CD8-positive, alpha-beta T cell (primary cell): ENCODE measurements at places on chromosomes 3 and 15.

DNA sequence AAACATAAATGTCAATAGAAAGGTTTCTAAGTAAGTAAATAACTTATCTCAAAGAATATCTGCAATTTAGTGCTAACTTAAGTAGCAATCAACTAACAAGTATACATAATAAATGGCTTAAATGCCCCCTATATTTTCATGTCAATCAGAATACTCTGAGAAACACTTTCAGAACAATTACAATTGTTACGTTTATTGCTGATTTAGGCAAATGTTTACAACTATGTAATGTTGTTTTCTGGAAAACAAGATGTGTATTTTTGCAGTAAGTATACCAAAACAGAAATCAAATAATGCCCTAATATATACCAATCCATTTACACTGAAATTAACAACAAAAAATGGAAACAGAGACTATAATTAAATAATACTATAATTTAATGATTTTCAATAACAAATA, 13.2 kb downstream of the TUBGCP5 start:
- DNase-seq = no peak

GRCh38 chr3:82643948-82644347, 882.5 kb upstream of the GBE1 start:
- no peak for DNase-seq

DNA sequence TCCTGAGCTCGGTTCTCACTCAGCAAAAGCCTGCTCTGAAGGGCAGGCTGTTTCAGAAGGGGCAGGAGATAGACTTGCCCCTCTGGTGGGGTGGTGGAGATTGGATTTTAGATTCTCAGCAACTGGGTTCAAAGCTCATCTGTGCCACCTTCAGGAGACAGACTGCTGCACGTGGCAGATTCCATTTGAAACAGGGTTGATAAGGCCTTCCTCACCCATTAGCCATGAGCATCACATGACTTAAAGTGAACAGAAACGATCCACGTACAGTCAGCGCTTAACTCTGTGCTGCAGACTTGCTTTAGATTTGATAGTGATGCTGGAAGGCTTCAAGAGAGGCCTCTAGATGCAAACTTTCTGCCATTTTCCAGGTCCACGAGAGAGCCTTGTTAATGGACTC, 35.0 kb upstream of the MGLL start:
- DNase-seq = no peak

- DNase-seq = no peak
Measured at GRCh38 chr3:52121464-52121805, 32.8 kb downstream of the POC1A start.

DNA sequence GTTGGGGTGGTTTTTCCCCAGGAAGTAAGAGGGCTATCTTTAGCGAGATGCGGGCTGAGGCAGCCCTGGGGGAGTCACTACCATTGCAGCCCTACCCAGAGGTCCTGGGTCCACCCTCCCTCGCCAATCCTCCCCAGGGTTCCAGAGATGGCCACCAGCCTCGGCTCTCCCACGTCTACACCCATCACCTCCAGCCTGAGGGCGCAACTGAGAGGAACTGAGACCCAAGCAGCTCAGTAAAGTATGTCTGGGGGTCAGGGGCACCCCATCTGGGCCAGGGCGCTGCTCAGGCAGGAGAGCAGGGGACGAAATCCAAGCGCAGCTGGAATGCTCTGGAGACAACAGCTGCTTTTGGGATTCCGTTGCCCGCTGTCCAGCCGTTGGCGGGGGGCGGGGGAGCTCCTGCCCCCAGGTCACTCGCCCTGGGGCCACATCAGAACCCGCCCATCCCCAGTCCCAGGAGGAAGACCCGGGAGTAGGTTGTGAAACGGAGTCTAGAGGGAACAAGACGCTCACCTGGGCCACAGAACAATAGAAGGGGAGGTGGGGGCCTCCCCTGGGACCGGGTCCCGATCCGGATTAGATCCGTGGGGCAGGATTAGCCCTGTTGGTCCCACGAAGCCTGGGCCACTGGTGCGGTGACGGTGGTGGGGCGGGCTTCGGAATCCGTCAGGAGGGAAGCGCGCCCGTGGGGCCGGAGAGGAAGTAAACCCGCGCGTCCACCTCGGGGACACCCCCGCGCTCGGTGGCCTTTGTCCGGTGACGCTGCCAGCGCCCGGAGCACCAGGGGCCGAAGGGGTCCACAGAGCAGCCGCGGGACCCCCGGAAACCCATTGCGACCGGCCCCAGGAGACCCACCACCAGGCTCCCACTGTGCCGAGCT, 1.4 kb upstream of the NDUFAF3 start:
- DNase-seq = no peak

- no peak for DNase-seq
Measured at GRCh38 chr3:134374105-134374790, at the start of gene AMOTL2. Gene AMOTL2 (minus strand): TSS chr3:134374447. CDS start chr3:134371433, 3,014 bp downstream.

GRCh38 chr15:75517233-75517632, 61.9 kb downstream of the PTPN9 start:
- DNase-seq = no peak

GRCh38 chr3:100630664-100631063, 21.3 kb downstream of the ADGRG7 start:
- no peak for DNase-seq

- no peak for DNase-seq
Measured at GRCh38 chr3:52333869-52334557, 17.9 kb downstream of the DNAH1 start.

DNA sequence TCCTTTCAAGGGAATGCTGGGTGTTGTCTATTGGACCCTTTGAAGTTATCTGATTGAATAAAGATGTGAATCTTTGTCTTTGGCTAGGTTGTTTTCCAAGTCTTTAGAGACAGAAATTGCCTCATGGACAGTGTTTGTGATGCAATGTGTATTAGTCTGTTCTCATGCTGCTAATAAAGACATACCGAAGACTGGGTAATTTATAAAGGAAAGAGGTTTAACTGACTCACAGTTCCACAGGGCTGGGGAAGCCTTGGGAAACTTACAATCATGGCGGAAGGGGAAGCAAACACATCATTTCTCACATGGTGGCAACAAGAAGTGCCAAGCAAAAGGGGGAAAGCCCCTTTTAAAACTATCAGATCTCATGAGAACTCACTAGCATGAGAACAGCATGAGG, 88.8 kb upstream of the PLXND1 start:
- DNase-seq = no peak

GRCh38 chr15:81257435-81257834, 60.8 kb downstream of the IL16 start:
- no peak for DNase-seq

GRCh38 chr3:59502806-59503205, 453.0 kb upstream of the CFAP20DC start:
- DNase-seq = no peak

- no peak for DNase-seq
Measured at GRCh38 chr3:140288595-140288994, 353.6 kb downstream of the CLSTN2 start.

DNA sequence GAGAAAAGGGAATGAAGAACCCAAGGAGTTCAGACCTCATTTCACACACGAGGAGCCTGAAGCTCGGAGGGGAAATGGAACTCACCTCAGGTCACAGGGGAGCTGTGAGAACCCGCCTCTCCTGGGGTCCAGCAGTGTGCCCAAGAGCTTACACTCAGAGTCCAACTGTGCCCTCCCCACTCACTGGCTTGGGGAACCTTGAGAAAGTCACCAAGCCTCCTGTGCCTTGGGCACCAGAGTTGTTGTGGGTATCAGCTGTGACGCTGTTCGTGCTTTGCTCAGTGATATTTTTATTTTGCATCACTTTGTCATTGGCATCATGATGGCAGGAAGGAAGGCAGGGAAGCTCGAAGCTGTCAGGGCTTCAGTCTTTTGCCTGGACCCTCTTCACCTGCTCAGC, 83.4 kb downstream of the TLE3 start:
- DNase-seq = no peak

DNA sequence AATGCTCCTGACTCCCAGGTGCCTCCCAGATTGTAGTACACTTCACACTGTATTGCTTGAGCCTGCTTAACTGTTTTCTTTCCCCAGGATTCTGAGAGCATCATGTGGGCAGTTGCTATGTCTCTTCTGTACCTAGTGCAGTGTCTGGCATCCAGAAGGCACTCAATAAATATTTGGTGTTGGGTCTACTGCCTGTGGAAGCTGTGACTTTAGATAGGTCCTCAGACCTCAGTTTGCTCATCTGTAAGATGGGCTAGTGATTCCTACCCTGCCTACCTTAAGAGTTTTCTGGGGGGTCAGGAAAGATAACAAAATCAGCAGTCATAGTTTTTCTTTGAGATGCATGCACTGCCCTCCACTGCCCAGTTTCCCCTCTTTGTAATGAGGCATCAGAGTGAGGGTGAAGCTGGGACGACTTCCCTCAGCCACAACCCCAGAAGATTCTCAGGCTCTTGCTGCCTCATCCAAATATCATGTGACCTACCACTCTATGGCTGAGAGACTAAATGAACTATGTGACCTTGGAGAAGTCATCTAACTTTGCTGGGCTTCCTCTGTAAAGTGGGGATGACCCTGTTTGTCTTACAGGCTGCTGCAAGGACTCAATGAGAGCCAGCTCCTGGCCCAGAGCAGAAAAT, 50.4 kb downstream of the ATP2B2 start:
- no peak for DNase-seq

DNA sequence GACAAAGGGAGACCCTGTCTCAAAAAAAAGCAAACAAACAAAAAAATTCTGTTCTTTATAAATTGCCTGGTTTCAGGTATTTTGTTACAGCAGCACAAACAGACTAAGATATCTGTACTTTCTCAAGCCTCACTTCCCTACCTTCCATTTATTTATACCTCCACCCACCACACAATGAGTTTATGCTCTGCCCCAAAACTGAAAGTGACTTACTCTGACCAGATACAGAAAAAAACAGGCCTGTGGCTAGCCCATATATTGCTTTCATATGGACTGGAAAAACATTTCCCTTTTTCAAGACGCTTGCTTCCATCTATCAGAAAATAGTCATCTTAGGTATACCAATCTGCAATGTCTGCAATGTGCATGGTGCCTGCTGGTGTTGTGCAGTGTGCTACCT, 8.7 kb upstream of the GPD1L start:
- DNase-seq = no peak

DNA sequence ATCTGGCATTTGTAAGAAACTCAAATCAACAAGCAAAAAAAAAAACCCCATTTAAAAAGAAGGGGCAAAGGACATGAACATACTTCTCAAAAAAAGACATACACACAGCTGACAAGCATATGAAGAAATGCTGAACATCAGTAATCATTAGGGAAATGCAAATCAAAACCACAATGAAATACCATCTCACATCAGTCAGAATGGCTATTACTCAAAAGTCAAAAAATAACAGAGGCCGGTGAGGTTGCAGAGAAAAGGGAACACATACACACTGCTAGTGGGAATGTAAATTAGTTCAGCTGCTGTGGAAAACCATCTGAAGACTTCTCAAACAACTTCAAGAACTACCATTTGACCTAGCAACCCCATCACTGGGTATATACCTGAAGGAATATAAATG, 199.4 kb upstream of the THBS1 start:
- DNase-seq = no peak

DNA sequence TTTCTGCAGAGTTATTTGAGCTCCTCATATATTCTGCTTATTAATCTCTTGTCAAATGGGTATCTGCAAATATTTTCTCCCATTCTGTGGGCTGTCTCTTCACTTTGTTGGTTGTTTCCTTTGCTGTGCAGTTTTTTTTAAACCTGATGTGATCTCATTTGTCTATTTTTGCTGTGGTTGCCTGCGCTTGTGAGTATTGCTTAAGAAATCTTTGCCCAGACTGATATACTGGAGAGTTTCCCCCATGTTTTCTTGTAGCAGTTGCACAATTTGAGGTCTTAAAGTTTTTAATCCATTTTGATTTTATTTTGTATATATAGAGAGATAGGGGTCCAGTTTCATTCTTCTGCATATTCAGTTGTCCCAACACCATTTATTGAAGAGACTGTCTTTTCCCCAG, 102.3 kb downstream of the POLQ start:
- DNase-seq = no peak

- DNase-seq = peak; percentile 34
Measured at GRCh38 chr15:68833700-68834331, 13.1 kb upstream of the ANP32A start.

DNA sequence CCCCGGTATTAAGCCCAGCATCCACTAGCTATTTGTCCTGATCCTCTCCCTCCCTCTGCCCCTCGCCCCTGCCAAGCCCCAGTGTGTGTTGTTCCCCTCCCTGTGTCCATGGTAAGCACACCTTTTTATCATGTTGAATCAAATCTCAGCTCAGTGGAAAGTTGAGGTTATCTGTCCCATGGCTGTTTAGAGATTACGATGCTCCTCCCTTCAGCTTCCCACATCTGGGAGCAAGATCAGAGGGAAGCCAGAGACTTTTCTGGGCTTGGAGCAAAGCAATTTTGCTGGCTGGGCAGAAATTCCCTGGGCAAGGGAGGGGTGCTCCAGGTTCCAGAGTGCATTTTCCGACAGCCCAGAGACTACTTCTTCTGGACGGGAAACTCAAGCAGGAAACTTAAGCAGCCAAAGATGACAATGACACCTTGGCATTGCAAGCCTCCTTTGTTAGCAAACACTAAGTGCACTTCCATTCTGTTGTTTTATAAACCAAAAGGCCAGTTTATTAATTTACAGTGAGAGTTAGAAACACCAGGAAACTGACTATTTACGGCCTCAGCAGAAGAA, 104.5 kb downstream of the MESD start:
- DNase-seq = no peak

GRCh38 chr3:50260027-50260941, 8.7 kb upstream of the SEMA3B start:
- peak; percentile 90 for DNase-seq

- peak; percentile 44 for DNase-seq
Measured at GRCh38 chr15:72237029-72237852, 6.3 kb upstream of the PKM start.

DNA sequence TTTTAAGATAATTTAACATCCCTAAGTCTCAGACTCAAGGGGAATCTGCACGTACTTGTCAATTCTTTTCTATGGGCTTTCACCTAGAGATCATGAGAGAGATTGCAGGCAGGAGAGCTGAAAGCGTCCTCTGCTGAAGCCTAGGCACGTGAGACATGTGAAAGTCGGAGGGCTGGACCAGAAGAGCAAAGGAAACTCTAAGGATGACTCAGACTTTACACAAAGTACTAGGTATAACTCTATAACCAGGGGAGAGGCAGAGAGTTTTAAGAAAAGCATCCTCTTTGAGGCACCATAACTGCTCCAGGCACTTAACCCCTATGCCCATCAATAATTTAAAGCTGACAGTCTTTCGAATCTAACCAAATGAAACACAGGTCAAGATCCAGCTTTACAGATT, 436.6 kb downstream of the VGLL3 start:
- DNase-seq = no peak
